ENCODE measurements at places on chromosomes 7 and 10.

DNA sequence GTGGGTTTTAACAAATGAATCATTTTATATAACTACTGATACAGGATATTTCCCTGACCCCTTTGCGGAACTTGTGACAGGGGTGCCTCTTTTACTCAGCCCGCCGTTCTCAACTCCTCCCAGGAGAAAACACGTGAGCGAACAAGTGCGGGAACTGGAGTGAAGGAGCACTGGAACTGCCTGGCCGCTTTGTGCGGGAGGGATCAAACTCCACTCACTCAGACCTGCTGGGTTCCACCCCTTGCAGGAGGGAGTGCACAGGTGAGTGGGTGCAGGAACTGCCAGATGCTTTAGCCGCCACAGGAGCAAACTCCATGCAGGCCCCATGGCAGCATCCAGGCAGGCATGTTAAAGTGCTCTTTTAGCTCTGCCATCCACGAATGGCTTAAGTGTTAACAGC lies 513.4 kb upstream of the GRM3 start:
- DNase-seq, result no peak

DNA sequence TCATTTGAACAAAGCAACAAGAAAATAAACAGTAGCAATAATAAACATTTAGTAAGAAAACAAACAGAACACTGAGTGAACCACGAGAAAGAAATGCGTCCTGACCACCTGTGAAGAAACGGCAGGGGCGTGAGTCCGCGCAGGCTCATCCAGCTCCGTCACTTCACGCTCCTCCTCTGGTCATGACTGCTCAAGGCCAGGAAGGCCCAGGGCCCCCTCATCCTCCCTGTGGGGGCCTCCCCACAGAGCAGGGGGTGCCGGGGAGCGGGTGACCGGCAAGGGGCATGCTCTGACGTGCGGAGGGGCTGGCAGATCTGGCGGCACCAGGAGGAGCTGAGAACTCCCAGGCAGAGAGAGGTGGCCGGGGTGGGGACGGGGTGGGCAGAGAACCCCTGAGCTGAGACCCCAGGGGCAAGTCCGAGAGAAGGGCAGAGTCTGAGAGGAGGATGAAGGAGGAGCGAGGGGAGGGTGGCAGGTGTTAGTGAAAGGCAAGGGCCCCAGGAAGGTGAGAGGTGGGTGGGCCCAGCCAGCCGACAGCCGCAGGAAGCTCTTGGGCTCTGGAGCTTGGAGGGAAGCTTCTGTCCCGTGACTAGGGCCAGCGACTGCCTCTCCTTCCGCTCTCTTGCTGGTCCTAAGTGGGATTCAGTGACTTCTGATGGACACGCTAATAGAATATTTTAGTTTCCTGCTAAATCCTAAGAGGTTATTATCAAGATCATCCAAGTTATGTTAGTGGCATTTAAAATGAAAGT lies 223.9 kb downstream of the TCERG1L start:
- DNase-seq, result no peak

DNA sequence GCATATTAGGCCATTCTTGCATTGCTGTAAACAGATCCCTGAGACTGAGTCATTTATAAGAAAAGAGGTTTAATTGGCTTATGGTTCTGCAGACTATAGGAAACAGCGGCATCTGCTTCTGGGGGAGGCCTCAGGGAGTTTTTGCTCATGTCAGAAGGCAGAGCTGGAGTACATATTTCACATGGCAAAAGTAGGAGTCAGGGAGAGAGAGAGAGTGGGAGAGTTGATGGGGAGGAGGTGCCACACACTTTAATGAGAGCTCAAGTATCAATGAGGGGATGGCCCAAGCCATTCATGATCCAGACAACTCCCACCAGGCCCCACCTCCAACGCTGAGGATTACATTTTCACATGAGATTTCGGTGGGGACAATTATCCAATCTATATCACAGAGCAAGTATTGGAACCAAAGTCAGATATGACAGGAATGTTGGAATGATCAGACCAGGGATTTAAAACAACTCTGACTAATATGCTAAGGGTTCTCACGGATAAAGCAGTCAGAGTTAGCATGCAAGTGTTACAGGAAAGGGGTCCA lies 795.3 kb upstream of the CELF2 start:
- no peak for DNase-seq

DNA sequence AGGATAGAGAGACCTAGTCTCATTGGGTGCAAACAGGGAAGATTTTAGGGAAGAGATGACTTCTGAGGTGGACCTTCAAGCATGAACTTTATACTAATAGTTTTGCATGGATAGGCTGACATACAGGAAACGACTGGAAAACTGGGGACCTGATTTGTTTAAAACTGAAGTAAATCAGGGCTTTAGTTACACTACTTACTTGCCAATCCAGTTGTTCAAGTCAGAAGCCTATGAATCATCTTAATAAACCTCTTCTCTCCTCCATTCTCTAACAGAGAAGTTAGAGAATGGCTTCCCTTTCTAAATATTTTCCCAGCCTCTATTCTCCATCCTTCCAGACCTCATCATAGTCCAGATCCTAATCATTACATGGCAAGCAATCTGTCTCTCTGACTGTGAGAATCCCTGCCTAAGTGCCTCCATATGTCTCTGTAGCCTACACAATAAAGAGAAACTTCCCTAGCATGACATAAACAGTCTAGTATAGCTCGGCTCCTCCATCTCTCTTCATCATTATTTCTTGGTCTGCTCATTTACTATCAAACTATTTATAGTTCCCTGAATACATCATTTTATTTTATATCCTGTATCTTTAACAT lies 55.8 kb downstream of the PRKG1 start:
- no peak for DNase-seq

GRCh38 chr10:16965740-16966447 lies 148.7 kb upstream of the RSU1 start:
- peak; percentile 91 for DNase-seq

DNA sequence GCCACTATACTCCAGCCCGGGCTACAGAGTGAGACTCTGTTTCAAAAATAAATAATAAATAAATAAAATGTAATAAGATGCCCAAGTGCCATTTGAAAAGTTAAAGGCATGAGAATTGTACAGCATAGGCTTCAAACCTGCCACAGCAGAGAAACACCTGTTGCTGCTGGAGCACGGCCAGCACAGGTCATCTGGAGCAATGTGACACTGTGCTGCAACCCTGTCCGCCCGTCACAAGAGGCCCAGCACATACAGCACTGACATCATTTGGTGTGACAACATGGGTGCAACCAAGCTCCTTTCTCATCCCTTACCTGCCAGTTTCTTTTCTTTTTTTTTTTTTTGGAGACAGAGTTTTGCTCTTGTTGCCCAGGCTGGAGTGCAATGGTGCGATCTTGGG lies 1.3 kb downstream of the RFC2 start:
- DNase-seq, result no peak

DNA sequence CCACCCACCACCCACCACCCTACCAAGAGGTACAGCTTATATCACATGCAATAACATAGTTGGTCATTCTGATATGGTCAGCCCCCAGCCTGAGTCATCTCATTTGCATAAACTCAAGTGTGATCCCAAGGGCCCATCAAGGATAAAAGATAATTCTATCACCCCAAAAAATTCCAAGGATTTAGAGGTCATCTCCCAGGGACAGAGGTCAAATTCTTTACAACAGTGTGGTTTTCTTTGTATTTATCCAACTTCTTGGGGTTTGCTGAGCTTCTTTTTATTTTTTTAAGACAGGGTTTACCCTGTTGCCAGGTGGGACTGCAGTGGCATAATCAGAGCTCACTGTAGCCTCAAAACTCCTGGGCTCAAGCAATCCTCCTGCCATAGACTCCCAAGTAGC lies 9.4 kb upstream of the GTPBP10 start:
- DNase-seq, result no peak

DNA sequence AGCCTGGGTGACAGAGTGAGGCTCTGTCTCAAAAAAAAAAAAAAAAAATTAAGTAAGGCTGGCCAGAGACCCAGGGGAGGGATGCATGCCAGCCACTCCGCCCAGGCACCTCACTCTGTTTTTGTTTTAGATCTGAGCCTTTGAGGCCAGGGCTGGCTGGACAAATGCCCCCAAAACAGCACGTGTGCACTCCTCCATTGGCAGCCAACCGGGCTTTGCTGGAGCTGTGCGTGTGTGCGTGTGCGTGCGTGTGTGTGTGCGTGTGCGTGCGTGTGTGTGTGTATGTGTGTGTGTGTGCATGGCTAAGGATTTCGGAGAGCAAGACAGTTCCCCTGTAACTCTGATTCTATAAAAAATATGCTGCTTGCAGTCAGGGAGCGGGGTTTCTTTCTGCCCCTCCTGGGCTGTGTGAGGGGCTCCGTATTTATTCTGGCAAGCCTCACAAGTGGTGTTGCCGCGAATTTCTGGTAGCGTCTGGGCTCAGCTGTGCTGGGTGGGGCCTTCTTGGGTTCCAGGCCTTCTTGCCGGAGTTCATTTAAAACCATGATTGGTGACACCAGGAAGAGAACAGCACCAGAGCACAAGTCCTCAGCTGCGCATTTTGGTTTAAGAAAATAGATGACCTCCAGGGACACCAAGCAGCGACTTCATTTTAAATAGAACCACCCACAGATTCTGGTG lies 28.1 kb upstream of the UNCX start:
- DNase-seq, result no peak

DNA sequence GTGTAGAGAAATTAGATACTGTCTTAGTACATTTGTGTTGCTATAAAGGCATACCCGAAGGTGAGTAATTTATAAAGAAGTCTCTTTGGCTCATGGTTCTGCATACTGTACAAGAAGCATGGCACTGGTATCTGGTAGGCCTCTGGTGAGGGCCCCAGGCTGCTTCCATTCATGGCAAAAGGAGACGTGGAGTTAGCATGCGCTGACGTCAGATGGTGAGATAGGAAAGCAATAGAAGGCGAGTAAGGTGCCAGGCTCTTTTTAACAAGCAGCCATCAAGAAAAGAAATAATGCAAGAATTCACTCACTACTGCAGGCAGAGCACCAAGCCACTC lies 38.1 kb downstream of the AKR1C8 start:
- DNase-seq, result no peak

DNA sequence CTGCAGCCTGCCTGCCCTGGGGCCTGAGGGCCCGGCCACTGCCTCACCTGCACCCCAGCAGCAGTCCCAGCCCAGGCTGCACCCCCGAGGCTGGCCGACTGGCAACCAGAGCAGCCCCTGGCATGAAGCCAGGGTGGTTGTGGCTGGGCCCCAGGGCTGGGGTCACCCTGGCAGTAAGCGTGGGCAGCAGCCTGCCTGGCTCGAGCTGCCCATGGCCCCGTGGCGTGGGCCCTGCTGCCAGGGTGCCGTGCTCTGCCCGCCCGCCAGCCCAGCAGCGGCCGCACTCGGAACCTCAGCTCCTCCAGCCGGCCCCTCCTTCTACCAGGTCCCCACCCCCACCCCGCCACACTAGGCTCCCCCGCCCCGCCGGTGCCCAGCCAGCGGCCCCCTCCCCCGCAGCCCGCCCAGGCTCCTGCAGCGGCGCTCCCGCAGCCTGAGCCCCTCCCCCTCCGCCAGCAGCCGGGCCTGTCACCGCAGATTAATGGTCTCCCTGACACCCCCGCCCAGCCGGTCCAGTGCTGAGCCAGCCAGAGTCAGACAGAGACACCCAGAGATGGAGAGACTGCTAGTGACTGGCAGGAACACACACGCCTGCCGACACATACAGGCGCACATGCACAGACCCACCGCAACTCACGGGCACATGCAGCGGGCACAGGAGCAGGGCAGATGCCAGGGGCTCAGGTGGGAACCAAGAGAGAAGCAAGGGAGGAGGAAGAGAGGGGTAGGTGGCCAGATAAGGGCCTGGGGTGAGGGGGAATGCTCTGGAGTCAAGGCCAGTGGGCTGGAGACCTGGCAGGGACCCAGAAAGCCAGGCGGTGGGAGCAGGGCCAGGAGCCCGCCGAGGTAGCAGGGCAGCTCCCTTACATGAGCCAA lies 22.4 kb downstream of the KCNH2 start:
- DNase-seq, result no peak

DNA sequence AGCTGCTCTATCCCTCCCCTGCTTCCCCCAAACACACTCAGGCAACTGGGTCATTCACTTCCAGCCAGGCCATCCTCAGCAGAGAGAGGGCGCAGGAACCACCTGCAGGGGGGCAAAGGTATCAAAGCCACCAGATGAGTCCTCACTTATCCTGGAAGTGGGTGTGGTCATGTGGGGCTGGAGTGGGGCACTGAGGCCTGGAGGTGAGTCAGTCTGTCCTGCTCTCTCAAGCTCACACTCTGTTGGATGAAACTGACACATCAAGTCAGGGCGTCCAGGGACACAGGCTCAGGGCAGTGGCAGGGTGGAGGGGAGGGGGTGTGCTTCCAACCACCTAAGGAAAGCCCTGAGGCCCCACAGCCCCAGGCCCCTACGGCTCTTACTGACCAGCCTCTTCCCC lies 8.0 kb upstream of the ELFN1 start:
- no peak for DNase-seq

DNA sequence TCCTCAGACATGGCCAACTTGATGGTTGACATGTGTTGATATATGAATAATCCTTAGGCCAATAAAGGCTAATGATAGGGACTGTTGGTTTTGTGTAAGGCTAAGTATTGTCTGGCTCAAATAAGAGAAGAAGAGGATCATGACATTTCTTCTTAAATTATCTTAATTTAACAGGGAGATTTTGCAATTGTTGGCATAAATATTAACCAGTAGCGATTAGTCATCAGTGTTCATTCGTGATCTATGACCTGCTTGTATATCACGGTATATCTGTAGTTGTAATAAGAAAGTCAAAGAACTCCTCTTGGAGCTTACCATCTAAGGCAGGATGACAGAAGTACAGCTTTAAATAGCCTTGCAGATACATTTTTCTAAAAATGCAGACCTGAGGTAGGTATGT lies 196.4 kb downstream of the CREB5 start:
- DNase-seq, result no peak

DNA sequence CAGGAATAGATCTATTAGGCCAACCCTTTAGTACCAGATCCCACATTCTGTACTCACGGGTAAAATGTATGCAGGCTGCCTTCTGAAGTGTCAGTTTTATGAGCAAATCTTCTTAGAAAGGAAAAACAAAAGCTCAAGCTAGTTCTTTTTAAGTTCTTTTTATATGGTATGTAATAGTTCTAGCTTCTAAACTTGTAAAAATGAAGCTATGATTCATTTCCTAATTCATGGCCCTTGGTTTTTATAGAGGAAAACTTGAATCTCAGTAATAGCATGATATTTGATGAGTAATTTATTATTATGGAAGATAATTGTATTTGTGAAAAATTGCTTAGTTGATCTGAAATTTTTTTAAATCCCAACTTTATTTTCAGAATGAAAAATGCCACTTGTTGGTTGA lies 54.3 kb downstream of the SLK start:
- no peak for DNase-seq

DNA sequence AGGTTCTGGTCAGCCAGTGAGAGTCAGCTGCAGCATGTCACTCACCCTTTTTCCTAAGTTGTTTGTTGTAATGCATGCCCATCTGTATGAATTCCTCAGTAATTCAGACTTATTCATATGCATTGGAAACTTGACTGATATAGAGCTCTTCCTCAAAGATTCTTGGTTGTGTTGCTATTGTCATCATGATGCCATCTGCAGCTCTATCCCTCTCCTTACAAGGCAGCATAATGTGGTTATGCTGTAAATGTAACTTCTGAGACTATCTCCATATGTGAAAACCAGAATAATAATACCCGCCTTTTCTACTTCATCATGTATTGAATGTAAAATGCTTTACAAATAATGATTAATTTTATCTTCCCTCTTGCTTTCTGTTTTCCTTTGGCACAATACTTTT lies 252.6 kb upstream of the MTPN start:
- DNase-seq, result no peak

- no peak for DNase-seq
Measured at GRCh38 chr7:49166441-49166840, 242.1 kb downstream of the CDC14C start.
